GM23248 (cell line): ENCODE measurements at places on chromosomes 3 and 15.

- H3K27me3 ChIP-seq: no peaks in the 10 kb centered on the region
- no peak overlapping the region for H3K4me3 ChIP-seq
- H3K27ac ChIP-seq: no peak overlapping the region
- peaks cover 20% of the 10 kb centered on the region for H3K4me1 ChIP-seq
- H3K36me3 ChIP-seq: no peaks in the 10 kb centered on the region
These were observed 1.5 kb upstream of the CA12 start for GRCh38 chr15:63382966-63383710.

DNA sequence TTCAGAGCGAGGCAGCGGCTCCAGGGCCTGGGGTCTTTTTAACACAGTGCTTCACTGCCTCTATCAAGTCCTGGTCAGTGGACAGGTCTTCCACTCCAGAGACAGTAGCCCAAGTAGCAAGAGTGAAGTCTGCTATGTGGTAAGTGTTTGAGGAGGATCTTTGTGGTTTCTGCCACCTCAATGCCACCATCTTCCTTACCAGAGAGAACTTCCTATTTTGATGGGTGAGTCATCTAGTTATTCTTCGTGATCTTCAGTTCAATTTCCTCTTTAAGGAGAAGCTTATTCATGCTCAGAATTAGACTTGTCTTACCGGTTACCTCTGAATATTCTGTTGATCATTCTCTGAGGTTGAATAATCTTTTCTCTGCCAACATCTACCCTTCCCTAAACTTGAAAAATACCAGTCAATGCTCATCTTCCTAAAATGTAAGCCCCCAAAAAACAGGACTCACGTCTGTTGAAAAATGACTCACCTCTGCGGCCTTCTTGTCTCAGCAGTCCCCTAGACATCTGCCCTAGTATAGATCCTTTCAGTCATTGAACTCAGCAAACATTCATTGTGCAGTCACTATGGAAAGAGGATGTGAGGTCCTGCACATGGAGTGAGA lies 32.2 kb upstream of the BCL6 start:
- DNase-seq: peak; percentile 44
- H3K4me1 ChIP-seq: peaks cover 10% of the 10 kb centered on the region
- no peak overlapping the region for H3K4me3 ChIP-seq
- H3K36me3 ChIP-seq: no peaks in the 10 kb centered on the region
- no peaks in the 10 kb centered on the region for H3K27me3 ChIP-seq
- no peak overlapping the region for H3K27ac ChIP-seq

GRCh38 chr3:11850003-11850402 lies 3.3 kb upstream of the TAMM41 start:
- H3K4me3 ChIP-seq: no peak overlapping the region
- no peak for DNase-seq
- H3K4me1 ChIP-seq: peaks cover 8% of the 10 kb centered on the region
- peaks cover 18% of the 10 kb centered on the region for H3K27me3 ChIP-seq
- H3K27ac ChIP-seq: no peak overlapping the region
- no peaks in the 10 kb centered on the region for H3K36me3 ChIP-seq

GRCh38 chr15:25858952-25859760 lies 4.0 kb downstream of the ATP10A start:
- peaks cover 11% of the 10 kb centered on the region; the same call in 1 of the 2 replicates for H3K36me3 ChIP-seq
- no peaks in the 10 kb centered on the region for H3K27me3 ChIP-seq
- H3K4me1 ChIP-seq: peaks cover 32% of the 10 kb centered on the region

GRCh38 chr15:62138124-62138523 lies 27.0 kb downstream of the C2CD4B start:
- H3K27me3 ChIP-seq: no peaks in the 10 kb centered on the region
- no peaks in the 10 kb centered on the region for H3K36me3 ChIP-seq

- no peaks in the 10 kb centered on the region for H3K36me3 ChIP-seq
- H3K4me1 ChIP-seq: peaks cover 9% of the 10 kb centered on the region; the same call in 1 of the 2 replicates
- H3K4me3 ChIP-seq: no peak overlapping the region
- H3K27ac ChIP-seq: no peak overlapping the region
- no peaks in the 10 kb centered on the region for H3K27me3 ChIP-seq
These were observed 111.1 kb upstream of the ALDH1A3 start for GRCh38 chr15:100768501-100768931.

GRCh38 chr15:45670091-45670490 lies 35.3 kb downstream of the SQOR start:
- H3K27ac ChIP-seq: no peak overlapping the region
- H3K27me3 ChIP-seq: no peaks in the 10 kb centered on the region
- peaks cover 6% of the 10 kb centered on the region; the same call in 1 of the 2 replicates for H3K4me1 ChIP-seq
- peak; percentile 6 for DNase-seq
- H3K36me3 ChIP-seq: no peaks in the 10 kb centered on the region
- no peak overlapping the region for H3K4me3 ChIP-seq

GRCh38 chr15:57148262-57148661 lies 228.0 kb upstream of the CGNL1 start:
- DNase-seq: no peak
- no peak overlapping the region for H3K27ac ChIP-seq
- peaks cover 37% of the 10 kb centered on the region for H3K4me1 ChIP-seq
- H3K4me3 ChIP-seq: no peak overlapping the region
- no peaks in the 10 kb centered on the region for H3K27me3 ChIP-seq
- peaks cover 15% of the 10 kb centered on the region for H3K36me3 ChIP-seq

- no peak overlapping the region for H3K27ac ChIP-seq
- no peaks in the 10 kb centered on the region for H3K36me3 ChIP-seq
- peaks cover 25% of the 10 kb centered on the region for H3K4me1 ChIP-seq
These were observed 119.3 kb downstream of the IGF2BP2 start for GRCh38 chr3:185705498-185705897.

DNA sequence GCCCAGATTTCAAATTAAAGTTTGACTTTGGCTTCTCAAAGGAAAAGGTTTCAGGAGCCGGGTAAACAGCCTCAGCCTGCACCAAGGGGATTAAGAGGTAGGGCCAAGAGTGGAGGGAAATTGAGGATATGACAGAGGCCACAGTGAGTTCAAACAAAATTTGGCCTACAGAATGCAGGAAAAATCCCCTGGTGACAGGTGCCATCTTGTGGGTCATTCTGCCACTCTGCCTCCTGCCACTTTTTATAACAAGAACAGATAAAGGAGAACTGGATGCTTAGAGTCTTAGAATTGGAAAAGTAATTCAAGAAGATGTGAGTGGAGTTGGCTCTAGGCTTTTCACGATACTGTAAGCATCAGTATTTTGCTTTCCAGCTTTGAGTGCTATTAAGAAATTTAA lies 253.2 kb downstream of the NR2F2 start:
- no peak for DNase-seq
- H3K4me3 ChIP-seq: no peak overlapping the region
- peaks cover 26% of the 10 kb centered on the region for H3K27me3 ChIP-seq

DNA sequence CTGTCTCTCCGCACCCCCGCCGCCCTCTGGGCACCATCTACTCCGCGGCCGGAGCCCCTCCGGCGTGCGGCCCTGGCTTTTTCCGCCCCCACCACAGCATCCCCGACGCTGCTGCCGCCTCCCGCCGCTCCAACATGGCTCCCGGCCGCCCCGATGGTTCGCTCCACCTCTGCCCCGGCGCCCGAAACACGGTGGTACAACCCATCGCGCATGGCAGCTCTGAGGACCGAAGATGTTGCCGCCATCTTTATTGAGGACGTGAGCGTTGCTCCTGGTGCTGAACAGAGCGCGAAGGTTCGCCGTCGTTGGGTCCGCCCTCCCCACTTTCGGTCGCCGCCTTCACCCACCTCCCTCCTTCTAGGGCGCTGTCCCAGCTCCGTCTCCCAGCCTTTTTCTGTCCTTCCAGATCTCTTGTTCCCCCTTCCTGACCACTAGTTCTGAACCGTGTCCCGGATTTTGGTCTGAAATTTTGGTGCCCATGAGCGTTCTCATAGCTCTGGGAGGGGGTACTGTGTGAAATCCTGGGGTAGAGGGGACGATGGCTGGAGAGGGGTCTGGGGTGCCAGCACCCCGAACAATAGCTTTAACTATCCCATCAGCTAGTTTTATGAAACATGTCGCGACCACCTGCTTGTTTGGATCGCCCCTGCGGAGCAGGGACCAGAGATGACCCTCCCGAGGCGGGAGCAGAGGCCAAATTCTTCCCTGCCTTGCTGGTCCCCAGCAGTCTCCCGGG lies at the start of gene CELSR3:
Gene CELSR3, minus strand, starts transcription at position 134 of the 736 bp plus-strand sequence. CDS start 252 bp downstream, outside the sequence.
- peak; percentile 95 for DNase-seq
- H3K27me3 ChIP-seq: no peaks in the 10 kb centered on the region
- peak within 1 kb of the TSS; percentile 94 for H3K27ac ChIP-seq
- peak within 1 kb of the TSS; percentile 79 for H3K4me3 ChIP-seq

DNA sequence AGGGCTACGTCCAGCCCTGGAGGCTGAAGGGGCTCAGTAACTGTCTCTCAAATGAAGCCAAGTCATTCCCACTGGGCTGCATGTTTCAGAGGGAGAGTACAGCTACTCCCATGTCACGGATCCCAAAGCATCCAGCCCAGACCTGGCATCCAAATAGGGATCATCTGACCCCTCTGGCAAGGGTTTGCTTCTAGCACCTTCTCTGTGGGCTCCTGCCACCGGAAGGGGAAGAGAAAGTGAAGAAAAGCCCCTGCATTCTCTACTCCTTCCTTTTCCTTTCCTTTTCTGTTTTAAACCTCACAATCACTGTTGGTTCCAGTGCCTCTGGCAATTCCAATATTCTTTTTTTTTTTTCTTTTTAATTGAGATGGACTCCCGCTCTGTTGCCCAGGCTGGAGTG lies 64.5 kb upstream of the CTSH start:
- no peak overlapping the region for H3K4me3 ChIP-seq
- H3K27ac ChIP-seq: no peak overlapping the region
- H3K36me3 ChIP-seq: no peaks in the 10 kb centered on the region
- H3K27me3 ChIP-seq: no peaks in the 10 kb centered on the region
- H3K4me1 ChIP-seq: peaks cover 4% of the 10 kb centered on the region; the same call in 1 of the 2 replicates
- no peak for DNase-seq

GRCh38 chr15:59327942-59328341 lies 44.7 kb downstream of the MYO1E start:
- peaks cover 34% of the 10 kb centered on the region for H3K4me1 ChIP-seq
- H3K27me3 ChIP-seq: no peaks in the 10 kb centered on the region
- H3K36me3 ChIP-seq: 0 out of 2 replicates have a peak, but pooled peaks cover 6% of the 10 kb centered on the region
- peak overlapping the region; percentile 80; the same call in 1 of the 2 replicates for H3K27ac ChIP-seq
- no peak for DNase-seq
- H3K4me3 ChIP-seq: no peak overlapping the region
